Stomach (tissue), 19 donors: ENCODE measurements at places on chromosomes 6 and 20. TPM values are rescaled to one million over a fixed set of nuclear protein-coding genes. Genes with fewer than 3 reads are reported as not detected.

GRCh38 chr6:126091466-126091865 is 105.1 kb downstream of the TRMT11 start:
- no peak for DNase-seq

GRCh38 chr6:95978230-95978629 is 37.5 kb upstream of the FUT9 start:
- no peak for DNase-seq

GRCh38 chr20:52372169-52372568 is 180.6 kb upstream of the ZFP64 start:
- DNase-seq = no peak

- peak; percentile 81 for DNase-seq
Measured at GRCh38 chr6:11633741-11634509, 96.4 kb downstream of the TMEM170B start.

GRCh38 chr6:109187399-109188114 is 92.2 kb downstream of the CEP57L1 start:
- DNase-seq = peak; percentile 81

The KIF6 gene
- 0.37 TPM for polyA plus RNA-seq

The PGBD1 gene
- polyA plus RNA-seq = 0.92 TPM

DNA sequence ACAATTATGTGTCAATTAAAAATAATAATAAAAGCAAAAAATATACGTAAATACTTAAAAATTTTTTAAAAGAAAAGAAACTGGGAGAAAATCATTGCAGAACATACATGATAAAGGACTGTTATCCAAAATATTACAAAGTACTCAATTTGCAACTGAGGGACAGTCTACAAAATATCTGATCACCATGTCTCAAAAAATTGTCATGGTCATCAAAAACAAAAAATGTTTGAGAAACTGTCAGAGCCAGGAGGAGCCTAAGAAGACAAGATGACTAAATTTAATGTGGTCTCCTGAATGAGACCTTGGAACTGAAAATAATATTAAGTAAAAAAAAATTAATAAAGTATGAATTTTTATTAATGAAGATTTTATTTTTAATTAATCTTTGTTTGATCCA is 43.5 kb downstream of the DTNBP1 start:
- DNase-seq = no peak

- DNase-seq = no peak
Measured at GRCh38 chr6:14053811-14054210, 63.8 kb upstream of the CD83 start.

- DNase-seq = peak; percentile 43
Measured at GRCh38 chr20:34637245-34638038, 39.5 kb downstream of the PIGU start.

The DAAM2 gene
- polyA plus RNA-seq = 17.9 TPM

GRCh38 chr20:34581341-34582184 is 23.0 kb downstream of the MAP1LC3A start:
- peak; percentile 67 for DNase-seq

DNA sequence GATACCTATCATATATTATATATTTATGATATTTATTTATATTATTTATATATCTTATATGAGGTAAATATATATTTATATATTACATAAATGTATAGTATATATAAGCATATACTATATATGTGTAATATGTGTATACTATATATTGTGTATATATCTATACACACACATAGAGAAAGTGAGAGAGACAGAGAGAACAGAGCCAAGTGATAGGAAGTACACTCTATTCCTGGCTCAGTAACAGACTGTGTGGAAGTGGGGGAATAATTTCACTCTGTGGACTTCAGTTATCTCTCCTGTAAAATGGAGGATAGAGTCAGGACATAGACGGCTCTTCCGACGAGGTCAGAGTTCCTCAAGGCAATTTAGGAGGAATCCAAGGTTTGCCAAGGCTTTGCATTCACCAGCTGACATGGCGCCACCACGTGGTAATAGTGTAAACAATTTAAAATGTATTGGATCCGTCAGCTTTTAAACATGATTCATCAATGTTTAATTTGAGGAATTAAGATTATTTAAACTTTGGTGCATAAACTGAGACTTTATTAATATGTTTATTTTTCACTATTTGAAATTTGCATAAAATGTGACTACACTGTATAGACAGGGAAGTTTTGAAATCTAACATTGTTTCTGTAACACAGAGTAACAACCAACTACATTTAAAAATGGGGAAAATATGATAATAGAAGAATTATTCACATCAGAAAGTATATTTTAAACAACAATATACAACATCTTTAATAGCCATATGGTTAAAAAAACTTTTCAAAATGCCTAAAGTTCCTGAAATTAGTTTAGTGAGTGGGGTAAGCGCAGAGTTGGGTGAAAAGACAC is 75.4 kb upstream of the TMEM244 start:
- peak; percentile 75 for DNase-seq

DNA sequence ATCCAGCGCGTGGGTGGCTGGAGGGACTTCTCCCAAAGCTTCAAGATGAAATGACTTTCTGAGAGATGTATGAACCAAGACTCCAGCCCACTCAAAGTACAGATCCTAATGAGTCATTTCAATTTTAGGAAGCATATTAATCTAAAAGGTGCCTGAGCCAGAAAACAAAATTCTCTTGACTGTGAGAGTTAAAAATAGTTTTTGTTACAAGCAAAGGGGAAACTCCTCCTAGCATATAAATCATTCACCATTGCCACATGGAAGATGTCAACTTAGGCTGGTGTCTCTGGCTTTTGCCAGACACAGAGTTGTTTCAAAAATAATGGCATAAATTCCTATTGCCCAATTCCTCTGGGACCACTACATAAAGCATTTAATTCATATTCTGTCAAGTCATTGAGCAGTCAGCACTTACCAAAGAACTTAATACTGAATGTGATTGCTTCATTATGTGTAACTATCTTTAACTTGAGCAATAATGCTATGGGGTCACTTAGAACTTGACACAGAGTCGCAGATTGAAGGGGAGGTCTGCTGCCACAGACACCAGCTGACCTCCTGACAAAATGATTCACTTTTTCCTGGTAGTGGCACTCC is 280.6 kb downstream of the SLC35F1 start:
- DNase-seq = no peak

DNA sequence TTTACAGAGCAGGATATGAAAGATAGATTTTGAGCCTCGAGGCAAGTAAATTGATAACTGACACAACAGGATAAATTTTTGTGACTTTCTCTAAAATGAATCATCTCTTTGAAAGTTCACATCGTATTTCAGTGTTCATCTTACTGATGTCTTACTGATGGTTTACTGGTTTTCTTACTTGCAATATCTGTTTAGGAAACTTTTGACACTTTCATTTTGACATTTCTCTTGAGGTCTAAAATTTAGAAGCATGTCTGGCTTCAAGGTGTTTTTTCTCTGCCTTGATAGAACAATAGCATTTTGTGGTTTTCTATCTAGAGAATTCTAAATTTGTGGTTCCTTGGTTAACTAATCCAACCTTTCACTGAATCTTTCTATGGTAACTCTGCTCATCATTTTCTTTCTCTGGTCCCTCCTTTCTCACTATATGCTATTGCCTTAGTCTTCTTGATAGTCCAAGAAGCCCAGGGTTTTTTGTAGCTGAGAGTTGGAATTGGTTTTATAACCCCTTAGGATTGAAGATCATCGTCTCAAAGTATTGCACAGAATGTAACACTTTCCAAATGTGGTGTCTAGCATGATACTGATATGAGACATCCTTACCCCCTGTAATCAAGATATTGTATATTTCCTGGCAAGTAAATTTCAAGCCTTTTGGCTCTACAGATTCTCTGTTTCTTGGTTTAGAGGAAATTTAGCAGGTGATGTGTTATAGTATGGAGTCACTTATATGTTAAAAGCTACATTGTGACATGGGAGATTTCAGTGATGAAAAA is 98.7 kb downstream of the RNF144B start:
- DNase-seq = no peak

- DNase-seq = peak; percentile 33
Measured at GRCh38 chr6:142518126-142518525, 216.3 kb downstream of the ADGRG6 start.

The ADAM33 gene
- 11.1 TPM for polyA plus RNA-seq

- no peak for DNase-seq
Measured at GRCh38 chr6:81511423-81511822, 241.1 kb downstream of the TENT5A start.

- no peak for DNase-seq
Measured at GRCh38 chr6:7701212-7701834, 24.6 kb upstream of the BMP6 start.

The SAMD10 gene
- 6.6 TPM for polyA plus RNA-seq

The ADA gene
- 27.9 TPM for polyA plus RNA-seq

GRCh38 chr6:44496665-44497369 is 109.3 kb downstream of the CDC5L start:
- no peak for DNase-seq

The TRIM15 gene
- 0.13 TPM for polyA plus RNA-seq

GRCh38 chr20:38095017-38095686 is 61.6 kb downstream of the RPRD1B start:
- DNase-seq = no peak

The DPPA5 gene
- polyA plus RNA-seq = not detected

- no peak for DNase-seq
Measured at GRCh38 chr6:45969026-45969425, 46.6 kb downstream of the CLIC5 start.

- no peak for DNase-seq
Measured at GRCh38 chr6:160398674-160399271, 50.6 kb downstream of the SLC22A3 start.

The HAO1 gene
- not detected for polyA plus RNA-seq
